ENCODE measurements at places on chromosomes 3 and 15.
A peak's percentile ranks its signal among the peaks of the same experiment; 100 is the strongest.

DNA sequence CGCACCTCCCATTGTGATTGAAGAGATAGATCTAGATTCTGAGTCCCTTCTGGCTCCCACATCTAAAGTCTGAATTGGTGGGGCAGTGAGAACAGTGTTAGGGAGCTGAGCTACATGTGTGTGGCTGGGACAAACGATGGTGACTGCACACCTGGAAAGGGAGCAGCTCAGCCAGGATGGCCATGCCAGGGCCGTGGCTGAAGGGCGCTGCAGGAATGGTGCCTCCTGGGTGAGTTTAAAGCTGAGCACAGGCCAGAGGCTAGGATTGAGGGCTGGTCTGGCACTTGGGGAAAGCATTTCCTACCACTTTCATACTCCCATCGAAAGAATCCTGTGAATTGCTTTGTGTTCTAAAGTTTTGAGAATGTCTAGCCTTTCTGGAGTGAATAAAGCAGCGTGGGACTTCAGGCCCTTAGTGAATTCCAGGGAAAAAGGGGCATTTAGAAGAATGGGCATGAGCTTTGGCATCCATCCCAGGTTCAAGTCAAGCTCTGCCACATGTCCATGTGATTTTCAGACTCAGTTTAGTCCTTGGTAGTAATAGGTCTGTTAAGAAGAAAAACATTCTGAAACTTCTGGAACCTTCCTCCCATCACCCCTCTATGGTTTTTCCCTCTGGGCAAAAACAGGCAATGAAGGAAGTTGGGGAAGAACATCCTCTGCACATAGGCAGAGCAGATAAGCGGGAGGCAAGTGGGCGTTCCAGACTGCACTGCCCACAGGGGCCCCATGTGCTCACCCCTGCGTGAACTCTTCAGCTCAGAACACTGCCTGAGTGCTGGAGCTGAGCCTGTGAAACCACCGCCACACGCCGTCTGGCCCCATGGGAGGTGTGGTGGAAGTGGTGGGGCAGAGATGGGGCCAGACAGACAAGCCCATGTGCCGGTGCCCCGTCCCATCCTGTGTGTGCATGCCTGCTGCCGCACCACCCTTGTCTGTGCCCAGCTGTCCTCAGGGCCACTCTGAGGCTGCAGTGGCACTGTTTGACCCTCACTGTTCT lies 12.9 kb upstream of the CPNE9 start:
- DNase-seq = peak; percentile 15

GRCh38 chr3:149284034-149284433 lies 49.4 kb downstream of the TM4SF18 start:
- no peak for DNase-seq

- no peak for DNase-seq
Measured at GRCh38 chr3:181311186-181311585, 321.6 kb upstream of the DNAJC19 start.

DNA sequence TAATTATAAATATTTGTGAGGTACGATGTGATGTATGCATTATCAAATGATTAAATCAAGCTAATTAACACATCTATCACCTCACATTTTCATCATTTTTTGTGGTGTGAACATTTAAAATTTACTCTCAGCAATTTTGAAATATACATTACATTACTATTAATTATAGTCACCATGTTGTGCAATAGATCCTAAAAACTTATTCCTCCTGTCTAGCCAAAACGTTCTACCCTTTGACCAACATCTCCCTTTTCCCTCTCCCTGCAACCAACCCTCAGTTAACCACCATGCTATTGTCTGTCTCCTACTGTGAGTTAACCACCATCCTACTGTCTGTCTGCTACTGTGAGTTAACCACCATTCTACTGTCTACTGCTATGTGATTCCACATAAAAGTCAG lies 20.7 kb upstream of the SLMAP start:
- no peak for DNase-seq

GRCh38 chr15:73781038-73781925 lies 28.1 kb upstream of the INSYN1 start:
- no peak for DNase-seq
